ENCODE measurements at places on chromosomes 4 and X. TPM values are rescaled to one million over a fixed set of nuclear protein-coding genes. Genes with fewer than 3 reads are reported as not detected.

DNA sequence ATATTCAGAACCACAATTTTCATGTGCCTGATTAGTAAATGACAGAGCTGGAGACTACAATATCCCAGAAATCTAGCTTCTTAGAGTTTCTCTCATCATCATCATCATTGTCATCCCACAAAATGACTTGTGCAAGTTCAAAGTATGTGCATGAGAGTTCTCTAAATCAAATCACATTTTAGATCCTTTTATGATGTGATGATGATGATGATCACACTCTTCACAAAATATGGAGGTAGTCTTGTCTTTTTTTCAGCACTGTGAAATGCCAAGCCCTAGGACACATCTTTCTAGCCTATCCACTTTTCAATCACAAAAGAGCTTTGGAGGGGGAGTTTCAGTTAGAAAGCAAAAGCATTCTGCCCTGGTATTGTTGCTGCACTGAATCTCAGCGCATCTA is 7.4 kb downstream of the MBNL3 start:
- no peak for DNase-seq

DNA sequence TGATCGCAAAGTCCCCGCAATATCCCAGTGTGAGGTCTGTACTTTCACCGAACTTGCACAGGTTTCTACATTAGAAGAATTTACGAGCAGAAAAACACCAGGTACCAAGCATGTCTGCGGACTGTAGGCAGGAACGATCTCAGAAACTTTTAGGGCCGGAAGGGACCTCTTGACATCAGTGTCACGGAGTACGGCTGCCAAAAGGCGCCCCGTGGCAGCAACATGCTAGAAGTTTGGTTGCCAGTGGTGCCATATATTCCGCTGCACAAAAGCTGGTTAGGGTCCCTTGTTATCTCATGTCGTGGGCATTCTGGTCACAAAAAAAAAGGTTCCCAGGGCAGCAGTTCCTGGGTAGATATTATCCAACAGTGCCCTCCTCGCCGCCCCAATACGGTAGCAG is 61.0 kb upstream of the DCAF8L1 start:
- DNase-seq = no peak

DNA sequence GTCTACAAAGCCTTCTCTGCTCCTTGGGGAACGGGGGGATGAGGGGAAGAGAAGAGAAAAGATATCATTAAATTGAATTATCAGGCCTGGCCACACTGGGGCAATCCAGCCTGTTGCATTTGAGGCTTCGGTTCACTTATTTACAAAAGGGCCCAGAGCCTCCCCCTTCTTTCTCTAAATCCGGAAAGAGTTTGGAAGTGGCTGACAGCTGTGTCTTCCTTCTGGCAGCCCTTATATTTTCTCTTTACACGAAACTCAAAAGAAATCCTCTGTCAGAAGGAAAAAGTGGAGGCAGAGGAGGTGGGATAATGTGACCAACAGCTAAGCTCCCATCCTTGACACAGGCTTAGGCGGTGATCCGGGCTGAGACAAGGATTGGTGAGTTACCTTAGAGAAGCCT is 158.3 kb upstream of the TAPT1 start:
- DNase-seq = no peak

The CORIN gene
- total RNA-seq = not detected

DNA sequence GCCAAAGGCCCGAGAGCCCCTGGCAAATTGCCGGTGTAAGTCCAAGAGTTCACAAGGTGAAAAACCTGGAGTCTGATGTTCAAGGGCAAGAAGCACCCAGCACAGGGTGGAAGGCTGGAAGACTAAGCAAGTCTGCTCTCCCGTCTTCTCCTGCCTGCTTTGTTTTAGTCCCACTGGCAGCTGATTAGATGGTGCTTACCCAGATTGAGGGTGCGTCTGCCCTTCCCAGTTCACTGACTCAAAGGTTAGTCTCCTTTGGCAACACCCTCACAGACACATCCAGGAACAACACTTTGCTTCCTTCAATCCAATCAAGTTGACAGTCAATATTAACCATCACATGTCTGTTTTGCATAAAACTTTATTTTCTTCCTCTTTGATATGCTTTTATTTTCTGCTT is 157.4 kb downstream of the HS3ST1 start:
- no peak for DNase-seq

DNA sequence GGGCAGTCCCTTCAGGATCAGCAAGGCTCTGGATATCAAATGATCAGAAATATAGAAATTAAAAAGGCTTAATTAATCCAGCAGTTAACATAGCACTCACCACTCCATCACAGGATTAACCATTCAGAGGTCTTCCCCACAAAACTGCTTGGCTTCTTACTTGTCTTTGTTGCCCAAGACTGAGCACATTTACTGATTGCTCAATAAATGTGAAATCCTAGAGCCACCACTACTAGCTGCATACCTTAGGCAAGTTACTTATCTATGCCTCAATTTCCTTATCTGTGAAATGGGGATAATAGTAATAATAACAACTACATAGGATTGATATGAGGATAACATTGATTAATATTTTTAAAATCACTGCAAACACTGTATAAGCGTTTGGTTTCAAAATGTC is 124.2 kb downstream of the ARHGAP6 start:
- no peak for DNase-seq
